ENCODE measurements at places on chromosomes 2 and 18.

DNA sequence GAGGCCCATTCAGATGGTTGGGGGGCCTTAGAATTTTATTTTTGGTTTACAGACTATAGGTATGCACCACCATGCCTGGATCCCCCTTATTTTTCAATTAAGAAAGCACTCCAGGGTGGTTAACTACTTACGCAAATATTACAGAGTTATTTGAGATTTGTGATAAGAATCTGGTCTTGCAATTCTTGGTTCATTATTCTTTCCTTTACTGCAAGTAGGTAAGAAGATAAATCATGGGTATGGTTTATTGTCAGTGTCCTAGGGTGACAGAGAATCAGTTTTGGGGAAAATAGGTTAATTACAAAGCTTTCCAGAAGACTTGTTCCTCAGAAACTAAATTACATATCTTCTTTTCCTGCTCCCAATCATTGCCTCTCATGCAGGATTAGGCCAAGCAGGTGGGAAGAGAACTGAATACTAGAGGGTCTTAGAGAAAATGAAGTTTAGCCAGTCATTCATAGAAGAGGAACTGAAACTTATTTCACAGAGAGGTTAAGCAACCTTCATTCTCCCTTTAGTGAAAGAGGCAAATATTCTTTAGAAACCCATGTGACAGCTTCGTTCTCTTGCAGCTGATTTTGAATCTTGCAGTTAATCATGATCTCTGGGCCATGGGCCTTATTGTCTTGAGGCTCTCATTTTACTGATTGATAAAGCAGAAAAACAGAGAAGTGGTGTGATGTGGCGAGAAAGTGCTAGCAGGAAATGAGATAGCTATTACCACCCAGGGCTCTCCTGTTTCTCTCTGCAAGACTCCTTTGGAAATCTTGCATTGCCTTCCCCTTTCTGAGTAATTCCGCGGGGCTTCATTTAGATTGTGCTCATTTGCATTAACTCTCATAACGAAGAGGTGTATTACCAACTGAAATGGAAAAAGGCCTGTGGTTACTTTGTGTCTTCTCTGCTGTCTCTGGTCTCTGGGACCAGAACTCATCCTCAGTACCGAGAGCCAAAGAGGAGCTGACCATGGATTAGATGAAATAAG is 44.8 kb upstream of the ARHGAP25 start:
- DNase-seq, result no peak

GRCh38 chr2:37349231-37349860 is 4.9 kb downstream of the QPCT start:
- no peak for DNase-seq

DNA sequence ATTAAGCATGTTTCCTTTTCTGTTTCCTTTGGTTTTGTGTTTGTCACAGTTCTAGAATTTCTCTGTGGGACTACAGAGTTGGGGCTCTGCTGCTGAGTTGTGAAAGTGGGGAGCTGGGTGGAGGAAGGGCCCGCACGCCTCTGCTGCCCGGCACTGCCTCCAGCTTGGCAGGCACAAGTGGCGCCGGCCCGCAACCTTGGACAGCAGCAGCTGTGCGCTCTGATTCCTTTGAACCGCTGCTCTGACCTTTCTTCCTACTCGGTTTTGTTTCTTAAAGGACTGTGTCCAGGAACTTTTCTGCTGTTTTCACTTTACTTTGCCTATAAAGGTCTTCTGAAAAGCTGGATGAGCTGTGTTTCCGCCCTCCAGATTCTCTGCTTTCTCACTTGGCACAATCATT is 137.6 kb upstream of the ALPP start:
- DNase-seq, result no peak

DNA sequence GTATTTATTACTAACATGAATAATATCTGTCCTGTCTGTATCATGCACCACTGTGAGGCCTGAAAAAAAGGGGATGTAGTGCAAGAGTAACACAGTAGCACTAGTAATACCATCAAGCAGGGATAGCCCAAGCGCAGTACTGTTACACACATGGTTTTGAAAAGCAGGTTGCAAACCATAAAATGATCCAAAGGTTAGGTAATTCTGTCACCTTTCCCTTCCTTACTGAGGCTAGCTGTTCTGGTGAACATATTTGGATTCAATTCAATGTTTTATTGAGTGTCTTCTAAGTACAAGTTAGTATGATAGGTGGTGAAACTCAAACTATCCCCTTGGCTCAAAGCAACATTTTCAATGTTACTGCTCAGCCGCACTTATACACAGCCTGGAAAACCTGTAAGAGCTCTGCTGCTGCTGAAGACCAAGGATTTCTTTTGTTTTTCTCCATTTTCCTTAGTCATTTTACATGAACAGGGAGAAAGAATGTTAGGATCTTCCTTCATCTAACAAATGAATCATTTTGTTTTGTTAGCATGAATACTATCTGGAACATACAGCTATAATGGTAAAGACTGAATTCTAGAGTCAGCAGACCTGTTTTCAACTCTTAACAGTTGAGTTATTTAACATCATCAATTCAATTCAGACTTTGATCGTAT is 102.5 kb upstream of the ITPRID2 start:
- DNase-seq, result no peak

DNA sequence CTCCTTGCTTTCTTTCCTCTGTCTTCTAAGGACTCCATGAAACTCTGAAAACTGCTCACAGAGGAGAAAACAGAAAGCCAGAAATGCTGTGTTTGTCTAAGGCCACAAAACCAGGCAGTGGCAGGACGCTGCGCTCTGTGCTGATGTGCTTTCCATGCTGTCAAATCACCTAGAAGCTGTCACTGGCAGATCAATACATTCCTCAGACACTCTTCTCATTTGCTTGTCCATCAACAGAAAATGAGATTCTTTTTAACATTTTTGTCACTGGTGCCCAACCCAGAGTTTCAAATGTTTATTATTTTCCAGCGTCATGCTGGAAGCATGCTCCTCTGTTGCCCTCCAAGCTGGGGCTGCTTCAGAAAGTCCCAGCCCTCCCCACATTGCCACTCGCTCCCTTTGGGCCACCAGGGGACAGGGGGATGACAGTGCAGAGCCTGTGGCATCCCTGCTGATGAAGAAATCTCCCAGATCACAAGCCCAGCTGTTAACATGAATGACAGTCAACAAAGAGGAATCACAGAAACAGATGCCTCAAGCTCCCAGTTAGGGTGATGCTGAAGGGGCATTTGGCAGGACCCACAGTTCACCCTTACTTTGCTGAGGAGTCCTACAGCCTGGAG is 117.5 kb upstream of the MEIS1 start:
- no peak for DNase-seq

GRCh38 chr2:144674071-144674470 is 154.2 kb upstream of the ZEB2 start:
- no peak for DNase-seq

DNA sequence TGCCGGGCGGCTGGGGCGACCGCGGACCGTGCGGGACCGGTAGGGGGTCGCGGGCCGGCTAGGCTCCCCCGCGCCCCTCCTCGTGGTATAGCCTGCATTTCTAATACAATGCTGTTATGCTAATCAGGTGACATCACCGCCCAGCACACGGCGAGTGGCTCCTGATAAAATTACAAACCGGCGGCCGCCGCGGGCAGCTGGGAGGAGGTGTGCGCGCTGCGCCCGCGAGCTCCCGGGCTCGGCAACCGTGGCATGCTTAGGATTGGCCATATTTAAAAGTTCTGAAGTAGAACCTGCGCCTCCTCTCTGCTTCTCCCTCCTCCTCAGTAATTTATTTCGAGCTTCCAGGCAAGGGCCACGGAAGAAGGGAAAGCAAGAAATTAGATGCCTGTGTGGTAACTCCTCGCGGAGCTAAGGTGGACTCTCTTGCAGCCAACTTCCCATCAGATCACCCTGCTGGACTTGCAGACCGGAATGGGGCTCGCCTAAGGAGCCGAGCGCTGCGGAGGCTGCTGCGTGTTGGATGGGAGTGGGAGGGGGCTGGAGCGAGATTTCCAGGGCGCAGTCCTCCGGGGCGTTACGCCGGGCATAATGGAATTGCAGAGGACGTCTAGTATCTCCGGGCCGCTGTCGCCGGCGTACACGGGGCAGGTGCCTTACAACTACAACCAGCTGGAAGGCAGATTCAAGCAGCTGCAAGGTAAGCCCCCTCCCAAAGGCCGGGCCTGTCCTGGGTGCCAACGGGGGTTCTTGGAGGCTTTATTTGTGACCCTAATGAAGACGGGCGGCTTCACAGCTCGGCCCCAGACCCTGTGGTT is 102.3 kb downstream of the SPTBN1 start:
- DNase-seq, result no peak

DNA sequence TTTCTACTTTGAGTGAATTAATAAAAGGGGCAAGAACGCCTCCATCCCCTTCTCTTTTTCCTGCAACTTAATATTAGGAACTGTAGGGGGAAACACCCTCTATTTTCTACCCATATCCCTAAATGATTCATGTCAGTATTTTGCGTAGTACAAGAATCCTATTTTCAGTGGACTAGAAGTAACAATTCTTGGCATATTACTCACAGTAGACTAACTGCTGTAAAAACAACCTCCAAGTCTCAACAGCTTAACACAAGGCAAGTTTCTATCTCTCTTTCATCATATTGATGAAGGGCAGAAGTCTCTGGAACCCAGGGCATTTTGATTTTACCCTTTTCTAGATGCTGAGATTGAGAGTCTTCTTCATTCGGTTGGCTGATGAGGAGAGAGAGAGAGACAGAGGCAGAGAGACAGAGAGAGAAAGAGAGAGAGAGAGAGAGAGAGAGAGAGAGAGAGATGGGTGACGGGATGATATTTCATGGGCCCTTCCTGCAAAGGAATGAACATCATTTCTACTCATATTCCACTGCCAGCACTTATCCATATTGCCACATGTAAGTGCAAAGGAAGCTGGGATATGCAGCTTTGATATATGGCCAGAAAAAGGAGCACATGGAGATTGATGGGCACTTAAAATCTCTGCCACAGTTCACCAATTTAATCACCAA is 481.6 kb downstream of the LPIN1 start:
- no peak for DNase-seq

DNA sequence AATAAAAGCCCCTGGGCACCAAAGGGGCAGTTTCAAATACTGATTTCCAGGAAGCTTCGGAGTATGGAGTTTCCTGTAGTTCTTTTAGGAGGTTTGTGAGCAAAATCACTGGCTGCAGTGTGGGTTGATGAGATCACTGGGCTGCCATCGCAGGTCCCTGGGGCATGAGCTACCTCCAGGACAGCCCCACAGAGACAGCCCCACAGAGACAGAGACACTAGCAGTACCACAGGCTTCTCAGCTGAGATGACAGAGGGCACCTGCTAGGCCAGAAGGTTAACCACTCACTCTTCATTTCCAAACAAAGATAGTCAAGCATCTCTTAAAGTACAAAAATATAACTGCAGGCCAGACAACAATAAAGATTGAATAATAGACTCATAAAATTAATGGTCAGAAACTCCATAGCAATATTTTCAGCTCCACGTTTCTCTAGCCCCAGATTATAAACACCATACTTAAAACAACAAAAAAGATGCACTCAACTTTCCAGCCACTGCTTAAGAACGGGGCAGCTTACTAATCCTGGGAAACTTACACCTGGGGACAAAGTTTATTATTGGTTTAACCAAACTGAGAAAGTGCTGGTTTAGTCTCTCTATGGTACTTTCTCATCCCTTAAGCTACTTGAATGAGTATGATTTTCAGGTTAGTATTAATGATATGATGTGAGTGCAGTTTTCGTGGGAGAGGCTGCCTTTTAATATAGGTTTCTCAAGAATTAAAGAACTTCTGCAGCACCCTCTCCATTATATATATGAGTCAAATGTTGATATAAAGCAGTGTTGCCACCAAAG is 11.6 kb downstream of the AFF3 start:
- no peak for DNase-seq

- no peak for DNase-seq
Measured at GRCh38 chr2:241228860-241229516, 40.5 kb downstream of the ANO7 start.

DNA sequence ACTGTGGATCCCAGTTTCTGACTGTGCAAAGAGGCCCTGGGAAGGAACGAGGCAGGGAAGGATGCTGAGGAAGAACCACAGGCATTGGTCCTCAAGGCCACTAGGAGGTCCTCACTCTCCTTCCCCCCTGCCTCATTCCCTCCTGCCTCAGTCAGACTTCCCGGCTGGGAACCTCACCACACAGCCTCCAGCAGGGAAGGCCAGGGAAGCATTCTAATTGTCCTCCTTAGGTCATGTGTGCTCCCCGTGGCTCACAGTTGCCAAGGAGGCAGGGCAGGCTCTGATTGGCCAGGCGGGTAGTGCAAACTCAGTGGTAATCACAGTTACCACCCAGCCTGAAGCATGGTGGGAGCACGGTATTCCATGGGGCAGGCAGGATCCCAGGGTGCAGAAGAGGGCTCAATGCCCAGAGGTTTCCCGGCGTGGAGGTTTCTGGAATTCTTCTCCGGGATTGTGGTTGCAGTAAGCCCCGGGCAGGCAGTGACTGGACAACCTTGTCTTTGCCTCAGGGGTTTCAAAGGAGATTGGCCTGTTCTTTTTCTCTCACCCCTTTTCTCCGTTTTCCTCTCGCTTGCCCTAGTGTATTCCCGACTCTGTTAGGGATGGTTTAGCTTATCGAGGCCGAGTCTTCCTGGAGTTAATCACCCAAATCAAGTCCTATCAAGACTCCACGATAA is 27.1 kb downstream of the FER1L5 start:
- no peak for DNase-seq

GRCh38 chr2:6914828-6915227 is 2.4 kb upstream of the RNF144A start:
- DNase-seq, result no peak

DNA sequence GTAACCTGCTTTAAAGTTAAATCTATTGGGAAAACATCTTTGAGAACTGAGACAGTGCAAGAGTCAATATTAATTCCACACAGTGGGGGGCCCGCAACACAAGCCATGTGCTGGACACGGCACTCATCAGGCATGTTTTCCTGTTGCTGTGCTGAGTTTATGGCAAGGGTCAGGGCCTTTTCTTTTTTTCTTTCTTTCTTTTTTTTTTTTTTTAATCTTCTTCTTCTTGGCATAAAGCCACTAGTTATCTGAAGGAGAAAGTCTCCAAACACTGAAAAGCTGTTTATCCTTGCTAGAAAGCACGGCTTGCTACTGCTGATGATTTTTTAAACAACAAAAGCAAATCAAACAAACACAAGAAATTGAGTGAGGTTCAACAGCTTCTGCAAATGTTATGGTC is 252.1 kb downstream of the ZNF521 start:
- DNase-seq, result no peak

DNA sequence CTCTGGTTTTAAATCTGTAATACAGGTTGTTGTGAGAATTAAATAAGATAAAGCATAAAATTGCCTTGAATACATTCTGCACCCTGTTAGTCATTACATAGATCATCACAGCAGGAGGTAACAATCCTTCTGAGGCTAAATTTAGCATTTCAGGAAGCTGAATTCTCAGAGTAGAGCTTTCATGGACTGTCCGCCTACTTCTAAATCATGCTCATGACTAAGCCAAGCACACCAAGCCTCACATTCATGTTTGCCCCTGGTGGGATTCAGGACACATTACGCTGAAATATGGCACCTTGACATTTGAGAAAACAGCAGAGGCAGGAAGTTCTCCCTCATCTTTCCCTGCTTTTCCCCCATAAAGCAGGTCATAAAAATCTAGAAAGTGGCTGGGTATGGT is 16.6 kb upstream of the PIK3C3 start:
- DNase-seq, result no peak

GRCh38 chr2:70115646-70116442 is 28.6 kb downstream of the PCBP1 start:
- DNase-seq, result no peak
